Activated CD4-positive, alpha-beta T cell treated with anti-CD3 and anti-CD28 coated beads, Interleukin-2, amount 50 U/mL, for 48 hours (primary cell): ENCODE measurements at places on chromosomes 2 and 18.

DNA sequence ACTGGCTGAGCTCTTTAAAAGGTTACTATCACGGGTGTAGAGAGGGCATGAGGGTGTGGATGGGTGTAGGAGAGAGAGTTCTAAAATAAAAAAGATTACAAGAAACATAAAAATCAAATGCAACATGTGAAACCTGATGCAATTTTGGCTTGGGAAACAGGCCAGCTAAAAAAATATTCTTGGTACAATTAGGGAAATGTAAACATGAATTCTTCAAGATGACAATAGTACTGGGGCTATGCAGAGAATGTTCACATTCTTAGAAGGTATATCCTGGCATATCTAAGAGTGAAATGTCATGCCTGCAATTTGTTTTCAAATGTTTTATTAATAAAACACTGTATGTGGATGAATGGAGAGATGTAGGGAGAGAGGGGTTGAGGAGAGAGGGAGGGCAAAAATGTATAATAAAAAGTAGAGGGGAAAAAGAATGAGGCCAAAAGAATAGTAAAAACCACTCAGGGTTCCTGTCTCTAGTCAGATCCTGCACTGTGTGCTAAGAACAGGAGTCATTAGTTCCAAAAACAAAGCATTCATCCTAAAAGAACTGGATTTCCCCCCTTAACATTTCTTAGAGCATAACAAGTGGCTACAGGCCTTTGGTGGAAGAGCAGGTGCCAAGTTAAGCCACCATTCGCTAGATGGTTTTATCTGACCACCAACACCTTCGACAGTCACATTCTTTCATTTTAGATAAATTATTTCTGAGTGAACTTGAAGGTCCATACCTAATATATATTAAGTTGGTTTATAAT is 77.3 kb downstream of the LPIN2 start:
- DNase-seq: no peak

DNA sequence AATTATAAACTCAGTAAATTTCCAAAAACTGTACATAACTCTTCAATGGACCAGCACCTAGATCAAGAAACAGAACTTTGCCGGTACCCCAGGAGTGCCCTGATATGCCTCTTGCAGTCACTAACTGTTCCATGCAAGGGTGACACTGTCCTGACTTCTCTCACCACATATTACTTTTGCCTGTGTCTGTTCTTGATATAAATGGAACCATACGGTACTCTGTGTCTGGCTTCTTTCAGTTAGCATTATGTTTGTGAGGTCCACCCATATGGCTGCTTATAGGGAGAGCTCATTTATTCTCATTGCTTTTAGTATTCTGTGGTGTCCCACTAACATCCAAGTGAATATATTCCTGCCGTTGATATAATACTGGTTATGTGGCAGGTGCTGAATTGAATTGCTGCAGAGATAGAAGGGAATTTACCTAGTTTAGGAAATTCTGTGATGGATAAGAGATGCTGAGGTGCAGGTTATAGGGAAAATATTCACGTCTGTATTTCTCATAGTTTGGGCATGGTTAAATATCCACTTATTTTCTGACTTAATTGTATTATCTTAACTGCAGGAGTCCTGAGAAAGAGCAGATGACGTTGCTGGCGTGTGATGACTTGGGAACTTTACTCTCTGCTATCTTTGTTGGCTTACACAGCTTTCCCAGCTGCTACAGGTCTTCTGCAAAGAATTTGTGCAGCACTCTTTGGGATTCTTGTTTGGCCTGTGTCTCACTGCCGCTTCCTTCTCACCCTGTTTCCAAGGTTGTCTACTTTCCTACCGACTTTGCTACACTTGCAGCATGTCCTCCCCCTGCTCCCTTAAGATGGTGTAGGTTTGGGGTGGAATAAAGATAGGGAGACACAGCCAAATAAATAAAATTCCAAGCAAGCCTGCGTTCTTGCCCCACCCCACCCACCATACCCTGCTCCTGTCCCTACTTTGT is 107.9 kb downstream of the MAP4K4 start:
- DNase-seq: no peak

GRCh38 chr2:237044281-237044680 is 41.4 kb upstream of the COPS8 start:
- no peak for DNase-seq

- DNase-seq: no peak
Observed at GRCh38 chr2:69097148-69097610, 84.2 kb downstream of the ANTXR1 start.
